ENCODE measurements at places on chromosomes 1 and 21.

GRCh38 chr1:39832294-39832693 lies 43.6 kb upstream of the BMP8B start:
- no peak for DNase-seq

DNA sequence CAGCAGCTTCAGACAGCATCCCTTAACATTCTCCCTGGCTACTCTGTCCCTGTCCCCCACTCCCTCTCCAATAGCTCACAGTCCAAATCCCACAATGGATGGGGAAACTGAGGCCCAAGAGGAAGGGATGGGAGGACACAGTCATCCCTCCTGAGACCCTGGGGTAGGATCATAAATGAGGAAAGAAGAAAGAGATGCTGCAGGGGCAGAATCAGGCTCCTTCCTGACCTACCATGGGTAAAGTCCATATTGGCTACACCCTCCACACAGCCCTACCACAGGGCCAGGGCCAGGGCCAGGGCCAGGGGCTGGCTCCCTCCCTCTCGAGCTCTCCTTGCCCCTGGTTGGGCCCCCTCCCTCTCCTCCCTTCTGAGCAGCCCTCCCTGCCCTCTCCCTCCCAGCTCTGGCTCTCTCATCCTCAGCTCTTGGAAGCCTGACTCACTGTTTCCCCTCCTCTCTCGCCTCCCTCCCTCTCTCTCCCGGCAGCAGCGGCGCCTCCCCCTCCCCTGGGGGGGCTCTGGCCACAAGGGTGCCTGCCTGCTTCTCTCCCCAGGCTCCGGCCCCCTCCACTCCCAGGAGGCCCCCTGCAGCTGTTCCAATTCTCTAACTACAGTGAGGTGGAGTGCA lies 4.9 kb downstream of the AHDC1 start:
- peak; percentile 93 for DNase-seq

GRCh38 chr1:224911217-224911616 lies 18.3 kb upstream of the DNAH14 start:
- DNase-seq, result no peak

DNA sequence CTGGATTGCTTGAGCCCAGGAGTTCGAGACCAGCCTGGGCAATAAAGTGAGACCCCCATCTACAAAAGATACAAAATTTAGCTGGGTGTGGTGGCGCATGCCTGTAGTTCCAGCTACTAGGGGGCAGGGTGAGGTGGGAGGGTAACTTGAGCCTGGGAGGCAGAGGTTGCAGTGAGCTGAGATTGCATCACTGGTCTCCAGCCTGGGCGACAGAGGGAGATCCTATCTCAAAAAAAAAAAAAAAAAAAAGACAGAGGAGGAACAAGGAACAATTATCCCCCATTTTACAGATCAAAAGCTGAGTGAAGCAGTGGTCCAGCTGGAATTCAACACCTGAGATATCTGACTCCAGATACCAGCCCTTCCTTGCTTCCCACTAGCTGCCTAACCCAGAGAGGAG lies 34.8 kb downstream of the L1TD1 start:
- DNase-seq, result no peak

- DNase-seq, result no peak
These were observed 9.6 kb downstream of the CAPN2 start for GRCh38 chr1:223721658-223722607.

DNA sequence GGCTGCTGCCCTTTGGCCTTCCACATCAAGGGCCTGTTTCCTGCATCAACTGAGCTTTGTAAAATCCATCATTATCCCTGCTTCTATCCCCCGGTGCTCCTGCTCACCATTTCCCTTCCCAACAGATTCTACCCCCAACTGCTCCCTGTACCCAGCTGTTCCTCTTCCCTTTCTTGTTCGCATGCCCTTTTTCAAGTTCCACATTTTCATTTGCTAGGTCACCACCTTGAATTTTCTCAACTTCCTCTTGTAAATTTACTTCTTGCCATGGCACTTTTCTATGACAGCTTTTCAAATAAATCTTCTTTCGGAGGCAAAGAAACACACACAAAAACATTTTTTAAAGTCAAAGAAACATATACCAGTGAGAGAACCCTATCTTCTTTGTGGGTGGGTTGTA lies 330.5 kb upstream of the ADGRL2 start:
- DNase-seq, result no peak

- peak; percentile 69 for DNase-seq
These were observed at the start of gene SYTL1 for GRCh38 chr1:27341525-27342252. TSS of gene SYTL1 (plus strand) at chr1:27342022. CDS start at chr1:27345335, 3,313 bp downstream.

DNA sequence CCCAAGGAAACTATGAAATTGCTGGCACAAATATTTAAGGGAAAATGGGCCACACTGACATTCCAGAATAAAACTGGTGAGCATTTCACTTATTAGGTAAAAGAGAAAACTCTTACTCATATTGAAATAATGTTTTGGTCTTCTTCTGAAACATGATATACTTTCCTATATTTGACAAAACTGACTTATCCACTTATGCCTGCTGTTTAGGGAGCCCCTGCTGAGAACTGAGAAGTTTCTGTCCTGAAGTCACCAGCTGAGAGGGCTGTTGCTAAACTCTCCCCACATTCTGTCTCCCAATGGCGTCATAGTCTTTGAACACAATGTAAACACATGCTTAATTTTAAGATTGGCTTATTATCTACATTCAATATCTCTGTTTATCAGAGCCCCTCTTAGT lies 46.8 kb upstream of the ZC3H11B start:
- DNase-seq, result peak; percentile 21

DNA sequence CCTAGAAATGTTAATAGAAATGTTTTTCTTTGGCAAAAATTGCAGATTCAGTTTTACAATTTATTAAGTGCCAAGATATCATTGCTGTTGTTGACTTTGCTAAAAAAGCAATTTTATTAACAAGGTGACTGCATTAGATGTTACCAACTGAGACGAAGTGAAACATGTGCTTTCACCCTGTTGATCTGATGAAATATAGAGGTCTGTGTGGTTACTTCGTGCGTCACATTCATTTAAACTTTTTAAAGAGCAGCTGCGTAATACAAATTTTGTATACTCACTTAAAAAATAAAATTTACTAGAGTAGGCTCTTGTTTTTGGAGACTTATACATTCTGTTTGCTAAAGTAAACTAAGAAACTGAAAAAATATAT lies 465.7 kb downstream of the USP25 start:
- DNase-seq, result peak; percentile 53

DNA sequence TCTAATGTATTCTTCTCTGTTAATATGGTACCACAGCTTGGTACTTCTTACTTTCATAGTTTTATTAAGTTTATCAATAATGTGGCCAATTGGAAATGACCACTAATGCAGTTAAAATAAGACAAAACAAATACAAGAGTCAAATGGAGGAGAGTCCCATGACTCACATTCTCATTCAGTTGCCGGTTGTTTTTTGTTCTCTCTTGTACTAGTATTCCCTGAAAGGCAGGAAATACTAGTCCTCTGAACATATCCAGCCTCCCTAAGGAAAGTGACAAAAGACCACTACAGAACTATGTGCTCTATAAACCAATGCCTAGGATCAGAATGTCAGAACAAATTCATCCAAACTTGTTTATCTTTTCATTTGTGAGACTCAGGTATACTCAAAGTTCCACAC lies 165.2 kb upstream of the SAMSN1 start:
- DNase-seq, result no peak

DNA sequence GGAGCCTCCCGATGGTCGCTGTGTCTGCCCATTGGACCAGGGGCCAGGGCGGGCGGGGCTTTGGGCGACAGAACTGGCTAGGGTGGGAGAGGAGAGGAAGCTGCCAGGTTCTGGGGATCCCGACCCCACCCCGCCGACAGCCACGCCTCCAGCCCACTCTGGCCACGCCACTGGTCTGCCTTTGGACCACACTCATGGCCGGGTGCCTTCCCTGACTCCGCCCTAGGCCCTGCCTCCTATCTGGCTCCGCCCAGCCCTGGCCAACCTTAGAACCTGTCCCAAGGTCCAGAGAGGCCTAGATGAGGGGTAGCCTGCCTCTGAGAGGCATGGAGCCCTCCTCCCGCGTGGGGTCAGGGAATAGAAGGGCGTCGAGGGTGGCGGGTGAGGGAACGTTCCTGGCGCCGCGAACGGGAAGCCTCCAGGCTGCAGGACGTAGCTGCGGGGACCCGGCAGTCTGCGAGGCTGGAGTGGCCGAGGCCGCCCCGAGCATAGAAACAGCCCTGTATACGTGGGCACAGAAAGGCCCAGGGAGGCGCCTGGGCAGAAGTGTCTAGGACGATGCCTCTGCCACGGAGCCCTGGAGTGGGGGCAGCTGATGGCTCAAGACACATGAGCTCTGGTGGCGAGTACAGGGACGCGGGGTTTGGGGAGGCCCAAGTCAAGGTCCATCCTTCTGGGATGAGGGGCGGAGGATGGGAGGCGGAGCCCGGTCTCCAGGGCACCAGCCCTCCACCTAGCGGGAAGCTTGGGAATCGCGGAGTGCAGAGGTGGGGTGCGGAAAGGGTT lies 11.5 kb upstream of the COL16A1 start:
- peak; percentile 95 for DNase-seq

DNA sequence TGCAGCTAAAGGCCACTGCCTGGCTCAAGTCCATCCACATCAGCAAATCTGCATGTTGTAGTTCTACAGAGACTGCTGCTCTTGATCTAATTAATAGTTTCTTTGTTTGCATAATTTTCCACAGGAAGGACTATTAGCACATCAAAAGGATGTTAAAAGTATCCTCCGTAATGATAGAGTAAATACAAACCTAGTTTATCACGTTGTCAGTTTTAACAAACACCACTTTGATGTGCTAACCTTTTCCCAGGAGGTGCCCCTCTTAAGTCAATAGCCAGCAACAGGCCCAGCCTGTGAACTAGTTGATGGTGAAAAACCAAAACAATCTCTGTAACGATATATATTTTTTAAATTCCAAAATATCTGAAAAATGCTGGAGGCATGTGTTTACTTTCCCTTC lies 64.2 kb upstream of the SLC22A15 start:
- no peak for DNase-seq

Measured in mesenchymal stem cell (in vitro differentiated cells and primary cell).